ENCODE measurements at places on chromosomes 6 and 20.

DNA sequence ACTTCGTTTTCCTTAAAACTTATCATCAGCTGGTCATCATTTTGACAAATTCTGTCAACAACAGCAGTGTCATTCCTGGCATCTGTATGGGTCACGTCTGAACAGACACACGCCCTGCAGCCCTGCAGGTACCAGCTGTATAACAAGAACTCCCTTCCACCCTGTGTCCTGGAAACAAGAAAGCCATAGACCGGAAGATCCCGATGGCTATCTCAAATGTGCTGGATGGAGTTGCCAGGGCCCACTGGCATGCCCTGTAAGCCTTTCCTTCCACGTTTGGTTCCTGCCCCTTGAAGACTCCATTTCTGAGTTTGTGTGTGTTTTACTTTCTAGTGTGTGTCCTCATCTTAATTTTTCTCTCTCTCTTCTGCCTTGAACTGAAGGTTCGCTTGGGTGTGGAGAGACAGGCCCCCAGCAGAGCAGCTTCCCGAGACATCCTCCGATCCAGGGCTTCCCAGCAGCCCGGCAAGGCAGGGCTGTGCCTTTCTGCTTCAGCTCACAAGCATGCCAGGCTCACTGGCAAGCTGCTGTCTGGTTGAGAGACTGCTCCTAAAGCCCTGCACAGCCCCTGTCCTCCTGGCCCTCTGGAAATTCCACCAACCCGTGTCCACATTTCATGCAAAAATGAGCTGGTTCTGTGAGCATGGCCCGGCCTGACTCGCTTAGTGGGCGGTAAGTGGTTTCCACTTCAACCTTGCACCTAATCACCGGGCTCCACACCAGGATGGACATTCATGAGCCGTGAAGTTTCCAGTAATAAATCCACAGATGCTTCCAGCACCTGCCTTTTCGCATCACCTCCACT is 8.7 kb downstream of the GFRA4 start:
- DNase-seq: no peak

- peak; percentile 25 for DNase-seq
These were observed 6.4 kb upstream of the SLC12A5 start for GRCh38 chr20:46022411-46023147.

- peak; percentile 3 for DNase-seq
These were observed 1296.6 kb downstream of the EPHA7 start for GRCh38 chr6:92122746-92123145.

DNA sequence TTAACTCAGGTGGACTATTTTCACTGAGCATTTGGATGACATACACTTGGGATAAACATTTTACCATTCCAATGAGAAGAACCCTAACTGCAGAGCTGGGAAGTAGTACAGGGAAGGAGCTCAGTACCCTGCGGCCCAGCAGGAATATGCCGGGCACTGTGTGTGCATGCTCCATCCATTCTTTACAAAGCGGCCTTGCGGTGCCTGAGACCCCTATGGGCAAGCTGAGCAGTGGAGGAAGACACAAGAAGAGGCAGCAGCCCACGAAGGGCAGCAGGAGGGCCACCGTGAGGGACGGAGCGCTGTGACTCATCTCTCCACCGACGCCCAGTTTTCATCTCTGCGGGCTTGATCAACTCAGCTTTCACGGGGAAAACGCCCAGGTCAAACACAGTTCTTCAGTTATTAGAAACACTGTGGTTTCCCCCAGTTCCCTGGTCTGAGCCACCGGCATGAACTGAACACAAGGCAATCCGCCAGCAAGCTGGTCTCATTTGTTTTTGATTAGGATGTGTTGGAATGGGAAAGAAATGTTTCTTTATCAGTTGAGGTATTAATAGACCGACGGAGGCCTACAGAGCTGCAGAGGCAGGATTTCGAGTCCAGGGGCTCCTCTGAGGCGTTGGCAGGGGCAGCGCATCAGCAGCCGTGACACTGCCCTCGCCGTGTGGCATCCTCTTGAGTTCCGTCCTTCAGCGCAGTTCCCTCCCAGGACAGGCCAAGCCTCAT is 44.9 kb downstream of the IRF4 start:
- DNase-seq: peak; percentile 84

DNA sequence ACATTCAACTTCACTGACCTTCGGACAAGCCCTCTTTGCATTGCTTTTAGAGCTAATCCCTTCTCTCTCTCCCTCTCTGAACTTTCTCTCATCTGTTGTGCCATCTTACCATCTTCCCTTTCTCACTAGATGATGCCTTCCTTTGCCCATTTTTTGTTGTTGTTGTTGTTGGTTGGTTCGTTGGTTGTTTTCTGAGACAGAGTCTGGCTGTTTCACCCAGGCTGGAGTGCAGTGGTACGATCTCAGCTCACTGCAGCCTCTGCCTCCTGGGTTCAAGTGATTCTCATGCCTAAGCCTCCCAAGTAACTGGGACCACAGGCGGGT is 18.8 kb downstream of the MAP3K5 start:
- DNase-seq: no peak

GRCh38 chr20:58228103-58228483 is 360 bp downstream of the ANKRD60 start:
- no peak for DNase-seq

DNA sequence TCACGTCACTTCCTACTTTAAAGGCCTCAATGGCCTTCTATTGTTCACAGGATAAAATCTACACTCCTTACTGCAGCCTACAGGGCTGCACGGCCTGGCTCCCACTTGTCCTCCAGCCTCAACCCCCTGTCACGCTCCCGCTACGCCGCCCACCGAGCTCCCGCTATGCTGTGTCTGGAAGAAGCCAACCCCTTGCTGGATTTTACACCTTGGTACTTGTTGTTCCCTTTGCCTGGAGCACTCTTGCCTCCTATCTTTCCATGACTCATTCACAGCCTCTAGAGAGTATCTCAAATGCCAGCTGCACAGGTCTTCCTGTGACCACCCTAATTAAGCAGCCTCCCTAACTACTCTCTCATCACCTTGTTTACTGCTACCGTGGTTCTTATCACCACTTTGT is 259.9 kb downstream of the PRKN start:
- DNase-seq: no peak

DNA sequence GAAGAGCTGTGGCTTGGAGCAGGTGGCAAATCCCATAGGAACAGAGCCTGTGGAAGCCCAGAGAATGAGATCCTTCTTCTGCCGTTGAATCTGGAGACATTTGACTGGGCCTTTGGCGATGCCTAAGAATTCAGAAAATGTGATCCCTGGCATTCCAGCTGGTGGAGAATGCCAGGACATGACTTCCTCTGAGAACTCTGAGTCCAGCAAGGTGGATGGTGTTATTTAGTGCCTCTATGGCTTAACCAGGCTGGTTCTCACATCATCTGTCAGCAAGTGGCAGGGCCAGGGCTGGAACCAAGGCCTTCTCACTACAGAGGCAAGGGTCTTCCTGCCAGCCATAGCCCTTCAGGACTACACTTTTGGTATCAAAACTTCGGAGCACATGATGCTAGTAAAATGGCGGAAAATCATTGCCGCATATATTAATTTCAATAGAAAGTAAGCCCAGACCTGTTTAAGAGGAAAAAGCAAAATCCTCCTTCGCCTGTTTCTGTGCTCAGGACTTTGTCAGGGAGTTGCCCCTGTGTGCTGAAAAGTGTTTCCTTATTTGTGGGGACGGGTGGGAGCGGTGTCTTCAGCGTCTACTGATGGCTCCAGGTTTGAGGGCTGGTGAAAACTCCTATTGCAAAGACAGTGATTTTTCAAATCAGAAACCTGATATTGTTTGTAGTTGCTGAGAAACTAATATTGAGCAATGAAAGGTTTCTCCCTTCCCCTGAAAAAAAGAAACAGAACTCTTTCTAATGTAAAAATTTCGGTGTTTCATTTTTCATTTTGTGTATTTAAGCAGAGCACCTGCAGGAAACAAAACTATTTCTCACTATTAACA is 23.9 kb downstream of the DUSP22 start:
- no peak for DNase-seq

DNA sequence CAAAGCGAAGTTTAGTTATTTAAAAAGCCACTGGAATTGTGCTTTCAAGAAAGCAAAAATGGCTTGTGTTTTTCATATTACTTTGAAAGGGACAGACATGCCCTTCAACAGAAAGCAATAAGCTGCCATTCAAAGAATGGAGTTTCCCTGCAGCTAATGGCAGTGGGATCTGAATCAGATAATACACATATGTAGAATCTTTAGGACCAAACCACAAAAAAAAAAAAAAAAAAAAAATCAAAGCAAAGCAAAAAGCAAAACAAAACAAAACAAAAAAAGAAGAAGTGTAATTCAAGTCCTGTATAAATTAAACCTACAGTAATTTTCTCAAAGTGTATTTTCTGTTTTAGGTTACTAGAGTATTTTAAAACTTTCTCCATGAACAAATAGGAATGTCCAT is 63.6 kb upstream of the ZNF217 start:
- peak; percentile 24 for DNase-seq

- DNase-seq: peak; percentile 86
These were observed 2.0 kb downstream of the DOK5 start for GRCh38 chr20:54477191-54477955.

DNA sequence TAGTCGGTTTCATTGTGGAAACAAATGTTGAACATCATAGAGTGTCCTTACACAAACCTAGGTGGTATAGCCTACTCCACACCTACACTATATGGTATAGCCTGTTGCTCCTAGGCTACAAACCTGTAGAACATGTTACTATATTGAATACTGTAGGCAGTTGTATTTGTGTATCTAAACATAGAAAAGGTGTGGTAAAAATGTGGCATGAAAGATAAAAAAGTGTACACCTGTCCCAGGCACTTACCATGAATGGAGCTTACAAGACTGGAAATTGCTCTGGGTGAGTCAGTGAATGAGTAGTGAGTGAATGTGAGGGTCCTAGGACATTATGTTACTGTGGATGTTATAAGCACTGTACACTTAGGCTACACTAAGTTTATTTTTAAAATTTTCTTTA is 103.0 kb downstream of the ZFAND3 start:
- no peak for DNase-seq
